T-helper 1 cell (primary cell): ENCODE measurements at places on chromosomes 1 and 21.

GRCh38 chr1:73800376-73800775, 397.6 kb downstream of the LRRIQ3 start:
- DNase-seq, result no peak

DNA sequence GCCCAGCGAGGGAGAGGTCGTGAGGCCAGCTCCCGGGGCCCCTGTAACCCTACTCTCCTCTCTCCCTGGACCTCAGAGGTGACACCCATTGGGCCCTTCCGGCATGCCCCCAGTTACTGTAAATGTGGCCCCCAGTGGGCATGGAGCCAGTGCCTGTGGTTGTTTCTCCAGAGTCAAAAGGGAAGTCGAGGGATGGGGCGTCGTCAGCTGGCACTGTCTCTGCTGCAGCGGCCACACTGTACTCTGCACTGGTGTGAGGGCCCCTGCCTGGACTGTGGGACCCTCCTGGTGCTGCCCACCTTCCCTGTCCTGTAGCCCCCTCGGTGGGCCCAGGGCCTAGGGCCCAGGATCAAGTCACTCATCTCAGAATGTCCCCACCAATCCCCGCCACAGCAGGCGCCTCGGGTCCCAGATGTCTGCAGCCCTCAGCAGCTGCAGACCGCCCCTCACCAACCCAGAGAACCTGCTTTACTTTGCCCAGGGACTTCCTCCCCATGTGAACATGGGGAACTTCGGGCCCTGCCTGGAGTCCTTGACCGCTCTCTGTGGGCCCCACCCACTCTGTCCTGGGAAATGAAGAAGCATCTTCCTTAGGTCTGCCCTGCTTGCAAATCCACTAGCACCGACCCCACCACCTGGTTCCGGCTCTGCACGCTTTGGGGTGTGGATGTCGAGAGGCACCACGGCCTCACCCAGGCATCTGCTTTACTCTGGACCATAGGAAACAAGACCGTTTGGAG, 23.7 kb upstream of the TNFRSF1B start:
- DNase-seq, result no peak

DNA sequence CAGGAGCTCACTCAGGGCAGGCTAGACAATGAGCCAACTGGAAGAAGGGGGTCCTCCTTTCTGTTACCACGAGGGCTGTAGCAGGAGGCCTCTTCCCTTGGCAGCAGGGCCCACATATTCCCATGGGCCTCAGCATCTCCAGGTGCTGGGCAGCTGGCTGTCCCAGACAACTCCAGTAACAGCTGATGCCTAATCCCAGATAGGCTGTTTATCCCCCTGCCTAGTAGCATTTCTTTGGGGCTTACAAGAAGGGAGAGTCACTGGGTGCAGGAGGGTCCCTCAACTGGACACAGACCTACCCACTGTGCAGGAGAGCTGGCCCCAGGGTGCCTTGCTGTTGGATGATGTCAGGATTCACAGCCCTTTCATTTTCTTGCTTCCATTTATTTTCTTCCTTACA, 278.2 kb downstream of the DSCAM start:
- no peak for DNase-seq

- no peak for DNase-seq
Measured at GRCh38 chr1:224534731-224535130, 81.4 kb upstream of the CNIH3 start.

DNA sequence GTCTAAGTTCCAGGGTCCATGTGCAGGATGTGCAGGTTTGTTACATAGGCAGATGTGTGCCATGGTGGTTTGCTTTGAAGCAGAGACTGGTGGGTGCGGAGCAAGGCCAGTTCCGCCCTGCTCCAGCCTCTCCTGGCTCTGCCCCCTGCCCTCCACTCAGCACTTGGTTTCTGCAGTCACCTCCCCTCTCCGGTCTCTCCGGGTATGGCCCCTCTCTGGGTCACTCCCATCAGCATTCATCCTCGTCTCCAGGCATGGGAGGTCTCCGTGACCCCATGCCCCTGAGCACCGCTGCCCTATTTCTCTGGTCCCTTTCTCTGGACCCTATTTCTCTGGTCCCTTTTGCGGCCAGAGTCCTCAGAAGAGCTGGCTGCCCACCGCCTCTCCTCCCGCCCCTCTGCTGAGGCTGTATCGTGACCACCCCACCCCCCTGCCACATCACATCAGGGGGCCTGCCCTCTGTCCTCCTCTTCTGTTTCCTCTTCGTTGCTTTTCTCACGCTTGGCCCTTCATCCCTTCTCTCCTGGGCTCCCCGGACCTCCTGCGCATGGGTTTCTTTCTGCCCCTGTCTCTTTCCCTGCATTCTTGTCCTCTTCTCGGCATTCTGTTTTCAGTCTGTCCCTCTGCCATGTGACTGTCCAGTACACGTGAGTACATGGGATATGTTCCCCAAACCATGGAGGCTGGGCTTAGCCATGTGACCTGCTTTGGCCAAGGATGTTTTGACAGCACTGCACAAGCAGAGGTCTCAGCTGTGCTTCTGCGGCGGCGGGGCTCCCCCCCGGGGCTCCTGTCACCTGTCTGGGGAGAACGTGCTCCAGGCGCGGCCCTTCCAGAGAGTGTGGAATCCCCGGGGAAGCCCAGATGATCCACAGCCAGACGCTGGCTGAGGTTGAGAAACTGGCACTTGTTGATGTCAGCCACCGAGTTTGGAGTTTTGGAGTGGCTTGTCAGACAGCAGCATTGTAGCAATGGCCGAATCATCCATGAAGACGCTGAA, 54.4 kb upstream of the C1orf174 start:
- no peak for DNase-seq

- DNase-seq, result no peak
Measured at GRCh38 chr1:26811057-26811456, 15.4 kb upstream of the ZDHHC18 start.

GRCh38 chr1:197843401-197843800, 59.0 kb upstream of the C1orf53 start:
- no peak for DNase-seq

GRCh38 chr1:223504741-223505140, 111.5 kb downstream of the CCDC185 start:
- no peak for DNase-seq

DNA sequence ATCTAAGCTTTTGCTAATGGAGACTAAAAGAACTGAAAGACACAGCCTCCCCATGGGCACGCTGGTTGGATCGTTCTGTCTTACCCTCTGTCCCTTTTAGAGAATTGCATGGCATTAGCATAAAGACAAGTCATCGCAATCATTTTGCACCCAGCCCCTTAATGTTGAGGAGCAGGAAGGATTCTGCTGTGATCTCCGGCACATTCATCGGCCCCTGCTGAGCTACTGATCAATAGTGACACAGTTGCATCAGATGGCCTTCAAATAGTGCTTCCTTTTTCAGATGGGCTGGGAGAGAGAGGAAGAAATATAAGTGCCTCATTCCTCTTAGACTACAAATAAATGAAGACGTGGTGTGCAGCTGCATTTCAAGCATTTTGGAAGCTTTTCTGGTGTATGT, 75.4 kb downstream of the NOS1AP start:
- no peak for DNase-seq

DNA sequence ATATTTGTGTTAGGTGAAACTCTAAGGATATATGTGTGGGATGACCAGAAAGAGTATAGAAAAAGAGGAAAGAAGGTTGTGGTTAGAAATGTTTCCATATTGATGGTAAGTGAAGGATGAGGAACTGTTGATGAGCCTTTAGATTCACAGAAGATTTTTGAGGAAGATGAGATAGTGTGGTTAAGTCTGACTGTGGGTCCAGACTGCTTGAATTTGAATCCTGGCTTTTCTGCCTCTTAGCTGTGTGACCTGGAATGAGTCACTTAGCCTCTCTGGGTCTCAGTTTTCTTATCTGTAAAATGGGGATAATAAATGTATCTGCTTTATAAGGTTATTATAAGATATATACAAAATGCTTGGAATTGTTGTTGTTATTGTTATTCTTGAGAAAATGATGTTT, 27.5 kb downstream of the RGL1 start:
- no peak for DNase-seq

DNA sequence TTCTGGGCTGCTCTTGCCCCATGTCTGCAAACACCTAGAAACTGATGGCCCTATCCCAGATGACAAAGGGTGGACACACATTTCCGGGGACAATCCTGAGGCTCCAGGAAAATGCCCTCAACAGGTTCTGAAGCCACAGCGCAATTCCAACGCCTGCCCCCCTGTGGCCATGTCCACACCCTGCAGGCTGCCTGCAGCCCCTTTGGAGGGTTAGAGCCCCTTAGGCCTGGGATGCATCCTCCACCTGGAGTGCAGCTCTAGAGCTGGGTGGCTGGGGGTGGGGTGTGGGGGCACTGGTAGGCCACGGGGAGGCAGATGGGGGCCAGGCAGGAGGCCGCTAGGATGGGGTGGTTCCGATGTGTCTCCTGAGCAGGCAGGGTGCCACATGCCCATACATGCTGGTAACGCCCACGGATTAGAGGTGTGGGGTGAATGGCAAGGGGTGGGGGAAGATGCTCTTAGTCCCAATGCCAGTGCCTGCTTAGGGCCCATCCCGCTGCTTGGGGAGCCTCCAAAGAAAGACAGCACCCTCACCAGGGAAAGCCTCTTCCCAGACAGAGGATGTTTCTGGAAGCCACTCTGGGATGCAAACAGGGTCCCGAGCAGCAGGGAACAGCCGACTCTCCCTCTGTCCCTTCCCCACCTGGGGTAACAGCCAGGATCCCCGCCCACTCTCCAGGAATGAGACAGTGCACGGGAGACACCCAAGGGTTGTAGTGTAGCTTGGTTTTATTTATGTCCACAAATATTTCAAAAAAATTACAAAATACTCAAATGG, 34.0 kb downstream of the SLC45A1 start:
- DNase-seq, result no peak

DNA sequence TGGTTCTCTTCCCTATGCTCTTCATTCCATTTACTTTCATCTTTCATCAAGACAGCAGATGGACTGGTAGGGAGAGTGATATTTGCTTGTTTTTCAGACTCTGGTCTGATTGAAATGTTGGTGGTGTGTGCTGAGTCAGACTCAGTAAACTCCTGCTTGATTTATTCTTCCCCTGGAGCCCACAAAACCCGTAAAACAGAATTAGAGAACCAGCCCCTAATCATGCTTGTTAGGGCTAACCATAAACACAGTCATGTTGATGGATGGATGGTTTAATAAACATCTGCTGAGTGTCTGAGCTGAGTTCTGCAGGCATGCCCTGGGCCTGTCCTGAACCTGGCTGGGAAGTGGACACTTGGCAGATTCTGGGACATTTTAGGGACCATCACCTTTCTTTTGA, 24.8 kb downstream of the NOS1AP start:
- DNase-seq, result no peak

DNA sequence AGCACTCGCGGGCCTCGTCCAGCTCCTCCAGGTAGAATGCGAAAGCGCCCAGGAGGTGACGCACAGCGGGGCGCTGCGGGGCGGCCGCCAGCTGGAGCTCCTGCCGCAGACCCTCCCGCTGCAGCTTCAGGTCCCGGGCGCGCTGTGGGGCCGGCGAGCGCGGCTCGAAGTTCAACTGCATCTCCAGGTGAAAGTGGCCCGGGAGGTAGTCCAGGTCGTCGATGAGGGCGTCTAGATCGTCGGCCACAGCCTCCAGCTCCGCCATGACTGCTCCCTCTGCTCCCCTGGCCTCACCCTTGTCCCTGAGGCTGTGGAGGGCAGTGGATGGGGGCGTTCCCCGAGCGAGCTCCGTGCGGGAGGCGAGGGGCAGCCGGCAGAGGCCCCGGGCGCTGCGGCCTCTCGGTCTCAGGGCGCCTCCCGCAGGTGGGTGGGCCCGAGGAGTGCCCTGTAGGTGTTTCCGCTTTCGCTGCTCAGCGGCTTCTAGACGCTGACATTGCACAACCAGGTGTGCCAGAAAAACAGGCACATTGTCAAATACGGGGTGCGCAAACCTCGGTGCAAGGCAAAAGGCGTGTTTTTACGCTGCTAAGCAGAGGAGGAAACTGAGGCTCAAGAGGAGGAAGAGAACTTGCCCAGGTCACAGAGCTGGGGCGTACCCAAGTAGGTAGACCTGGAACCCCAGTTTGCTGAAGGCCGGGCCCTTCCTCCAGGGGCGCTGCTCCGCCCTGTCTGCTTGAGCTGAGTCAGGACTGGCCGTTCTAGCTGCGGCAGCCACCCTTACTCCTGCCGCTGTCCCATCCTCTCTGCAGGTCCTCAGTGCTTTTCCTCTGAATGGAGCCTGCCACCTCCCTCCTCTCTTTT, at the start of gene TTC22:
Gene TTC22 (minus strand): TSS at position 425 of the 861 bp plus-strand sequence. CDS start 160 bp downstream, at position 265.
- DNase-seq, result peak; percentile 82

DNA sequence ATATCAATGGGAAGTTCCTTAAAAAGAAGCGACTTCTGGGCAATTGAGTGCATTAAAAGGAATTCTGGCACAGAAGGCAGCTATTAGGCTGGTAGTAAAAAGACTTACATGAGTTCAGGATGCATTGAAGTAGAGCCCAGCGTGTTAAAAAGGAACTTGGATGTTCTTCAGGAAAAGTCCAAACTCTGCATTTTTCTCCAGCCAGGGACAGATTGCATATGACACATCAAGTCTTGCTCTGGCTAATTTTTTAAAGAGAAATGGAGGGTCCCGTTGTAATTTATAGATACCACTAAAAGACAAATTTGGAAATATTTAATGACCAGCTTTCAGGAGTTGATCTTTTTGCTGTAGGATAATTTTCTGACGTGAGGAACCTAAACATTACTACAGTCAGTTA, 1.2 kb downstream of the TPRG1L start:
- no peak for DNase-seq

- DNase-seq, result no peak
Measured at GRCh38 chr1:248840946-248841345, 2.9 kb downstream of the ZNF672 start.

- DNase-seq, result no peak
Measured at GRCh38 chr1:145795257-145795881, 28.5 kb downstream of the RNF115 start.

DNA sequence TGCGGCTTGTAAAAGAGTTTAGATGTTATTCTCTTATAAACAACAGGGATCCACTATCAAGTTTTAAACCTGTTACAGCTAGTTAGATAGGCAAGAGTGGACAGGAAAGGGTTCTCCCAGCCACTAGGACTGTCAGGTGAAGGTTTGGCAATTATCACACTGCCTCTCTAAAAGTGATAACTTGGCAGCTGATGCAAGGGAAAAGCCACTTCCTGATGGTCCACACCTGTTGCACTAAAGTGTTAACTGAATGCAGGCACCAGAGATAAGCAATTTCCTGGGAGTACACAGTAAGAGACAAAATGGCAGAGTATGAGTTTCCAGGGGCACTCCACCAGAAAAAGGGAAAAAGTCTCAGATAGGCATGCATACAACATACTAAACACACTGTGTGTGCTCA, 99.4 kb downstream of the VAV3 start:
- no peak for DNase-seq

DNA sequence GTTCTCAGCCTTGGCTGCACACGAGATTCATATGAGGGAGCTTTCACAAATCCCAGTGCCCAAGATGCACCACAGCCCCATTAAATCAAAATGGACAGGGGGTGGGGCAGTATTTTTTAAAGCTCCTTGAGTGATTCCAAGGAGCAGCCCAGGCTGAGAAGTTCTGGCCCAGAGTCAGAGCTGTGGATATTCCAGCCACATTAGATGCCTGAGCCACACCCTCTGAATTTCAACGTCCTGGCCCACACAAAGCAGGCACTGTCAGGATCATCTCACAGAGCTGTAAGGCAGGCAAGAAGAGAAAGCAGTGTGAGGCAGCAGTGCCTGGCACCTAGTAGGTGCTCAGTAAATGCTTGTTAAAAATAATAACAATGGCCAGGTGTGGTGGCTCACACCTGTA, 37.4 kb downstream of the PAX7 start:
- DNase-seq, result no peak
